ENCODE measurements at places on chromosomes 12 and 14.

GRCh38 chr12:104273503-104273902, 30.0 kb upstream of the EID3 start:
- no peak for DNase-seq

DNA sequence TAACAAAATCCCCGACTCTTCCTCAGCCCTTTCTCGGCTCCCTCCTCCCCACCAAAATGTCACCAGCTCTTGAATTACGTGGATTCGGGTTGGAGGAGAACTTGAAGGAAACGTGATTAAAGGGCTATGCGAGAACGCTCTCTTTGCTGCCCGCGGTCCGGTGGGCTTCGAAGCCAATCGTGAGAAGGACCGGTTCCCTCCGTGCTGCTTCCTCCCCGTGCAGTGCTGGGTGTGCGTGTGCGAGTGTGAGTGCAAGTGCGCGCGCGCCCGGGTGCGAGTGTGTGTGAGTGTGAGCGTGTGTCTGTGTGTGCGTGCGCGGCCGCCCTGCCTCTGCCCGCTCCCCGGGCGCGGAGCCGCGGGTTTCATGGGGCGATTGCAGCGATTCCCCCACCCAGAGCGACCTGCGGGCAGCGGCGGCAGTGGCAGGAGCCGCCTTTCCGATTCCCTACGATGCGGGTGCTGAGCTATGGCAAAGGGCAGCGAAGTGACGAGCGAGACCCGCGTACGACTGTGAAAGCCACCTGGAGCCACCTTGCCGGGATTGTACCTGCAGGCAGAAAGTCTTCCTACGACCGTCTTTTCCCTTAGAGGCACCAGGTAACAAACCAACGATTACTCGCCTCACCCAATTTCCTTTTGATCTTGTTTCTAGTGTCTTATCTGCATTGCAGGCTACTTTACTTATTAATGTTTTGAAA, 1.4 kb downstream of the LRFN5 start:
- peak; percentile 78 for DNase-seq

DNA sequence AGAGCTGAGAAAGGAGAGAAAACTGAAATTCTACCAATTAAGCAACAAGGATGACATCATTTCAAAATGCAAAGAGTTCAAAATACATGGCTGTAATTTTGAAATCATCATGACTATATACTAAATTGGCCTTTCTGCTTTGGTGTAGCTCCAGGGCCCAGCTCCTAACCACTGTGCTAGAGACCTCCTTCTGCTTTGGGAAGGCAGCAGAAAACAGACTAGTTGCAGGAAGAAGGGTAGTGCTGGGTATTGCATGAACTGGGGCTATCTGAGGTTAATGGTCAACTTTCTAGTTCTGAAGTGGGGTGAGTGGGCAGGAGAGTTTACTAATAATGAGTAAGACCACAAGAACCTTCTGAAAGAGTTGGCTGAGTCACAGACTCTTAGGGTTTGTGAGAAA, 66.2 kb downstream of the PTGER2 start:
- no peak for DNase-seq

- peak; percentile 7 for DNase-seq
Observed at GRCh38 chr12:65695113-65695865, 129.0 kb upstream of the HMGA2 start.

DNA sequence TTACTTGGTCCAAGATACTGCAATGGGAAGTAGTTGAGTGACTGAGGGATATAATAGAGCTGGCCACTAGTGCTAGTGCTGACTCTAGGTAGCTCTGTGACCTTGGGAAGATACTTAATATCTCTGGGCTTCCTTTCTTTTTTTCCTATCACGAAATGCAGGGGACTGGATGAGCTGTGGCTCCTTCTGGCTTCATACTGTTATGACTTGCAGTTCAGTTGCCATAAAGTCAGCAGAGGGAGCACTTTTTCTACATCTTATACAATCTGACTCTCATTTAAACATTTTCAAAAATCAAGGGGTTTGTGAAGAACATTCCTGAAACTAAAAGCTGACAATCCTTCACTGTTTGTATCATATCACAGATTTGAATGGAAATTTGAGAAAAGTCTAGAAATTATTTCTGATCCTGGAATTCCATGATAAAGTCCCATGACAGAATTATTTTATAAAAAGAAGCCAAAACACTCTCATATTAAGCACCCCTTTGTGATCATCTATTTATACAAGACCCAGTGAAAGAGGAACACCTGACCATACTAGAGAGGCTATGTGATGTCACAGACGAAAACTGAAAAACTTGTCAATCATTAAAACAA, 5.3 kb downstream of the BHLHE41 start:
- DNase-seq: peak; percentile 62

- DNase-seq: no peak
Observed at GRCh38 chr12:124904306-124905098, 9.9 kb downstream of the UBC start.

DNA sequence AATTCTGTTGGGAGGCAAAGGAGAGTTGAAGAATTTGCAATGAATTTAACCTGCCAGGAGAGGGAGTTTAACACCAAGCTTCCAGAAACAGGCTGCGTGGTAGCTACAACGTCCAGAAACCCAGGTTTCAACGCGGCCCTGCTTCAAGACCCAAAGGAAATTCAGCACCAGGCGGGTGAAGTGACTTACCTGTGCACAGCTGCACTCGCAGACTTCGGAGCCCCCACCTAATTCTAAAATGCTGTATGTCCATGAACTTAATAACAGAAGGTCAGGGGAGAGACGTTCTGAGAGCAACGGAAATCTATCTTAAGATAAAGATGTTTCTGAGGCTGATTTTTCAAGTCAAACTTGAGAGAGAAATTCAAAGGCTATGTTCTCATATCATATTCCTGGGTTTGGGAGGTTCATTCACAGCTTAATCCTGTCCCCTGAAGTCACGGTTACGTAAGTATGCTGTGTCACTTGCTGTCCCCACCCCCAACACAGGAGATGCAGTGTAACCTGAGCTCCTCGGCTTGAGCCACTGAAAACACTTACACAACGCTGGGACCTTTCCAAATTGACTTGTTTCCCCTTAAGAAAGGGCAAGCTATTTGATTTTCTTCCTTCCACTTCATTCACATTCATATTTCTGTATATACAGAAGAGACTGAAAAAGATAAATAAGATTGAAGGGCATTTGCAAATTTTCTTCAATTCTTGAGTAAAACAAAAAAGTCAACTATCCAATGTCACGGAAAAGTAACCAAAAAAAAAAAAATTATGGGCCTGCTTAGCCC, 22.7 kb downstream of the CLIP1 start:
- peak; percentile 89 for DNase-seq

DNA sequence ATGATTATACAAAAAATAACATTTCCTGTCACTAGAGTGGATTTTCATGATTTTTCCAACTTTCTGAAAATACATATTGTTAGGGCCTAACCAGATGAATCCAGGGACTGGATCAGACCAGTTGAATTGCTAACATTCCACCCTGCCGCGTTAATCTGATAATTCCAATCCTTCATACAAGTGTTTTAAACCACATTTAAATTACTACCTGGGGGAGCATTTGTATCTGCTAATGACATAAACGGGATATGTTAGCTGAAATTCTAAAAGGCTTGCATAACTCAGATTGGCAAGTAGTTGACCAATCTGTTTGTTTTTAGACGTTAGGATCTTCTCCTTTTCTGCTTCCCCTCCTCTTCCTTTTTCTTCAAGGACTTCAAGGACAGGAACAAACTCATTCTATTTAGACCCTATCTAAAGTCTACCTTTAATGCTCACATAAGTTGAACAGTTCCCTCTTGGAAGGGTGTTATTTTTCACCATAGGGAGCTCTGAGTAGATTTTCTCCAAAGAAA, 239.0 kb downstream of the ADAMTS20 start:
- DNase-seq: no peak

DNA sequence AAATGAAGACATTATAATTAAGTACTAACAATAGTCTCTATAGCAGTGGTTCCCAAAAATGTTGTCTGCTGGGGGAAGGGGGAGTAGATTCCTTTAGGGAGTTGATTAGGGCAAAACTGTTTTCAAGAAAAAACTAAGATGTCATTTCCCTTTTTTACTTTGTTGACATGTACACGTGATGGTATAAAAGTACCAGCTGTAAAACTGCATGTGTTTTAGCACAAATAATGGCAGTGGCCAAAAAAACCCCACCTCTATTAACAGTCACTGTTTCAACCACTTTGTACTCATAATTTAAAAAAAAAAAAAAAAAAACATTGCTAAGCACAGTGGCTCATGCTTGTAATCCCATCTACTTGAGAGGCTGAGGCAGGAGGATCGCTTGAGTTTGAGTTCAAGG, 61.7 kb downstream of the PPP1R12A start:
- DNase-seq: no peak

GRCh38 chr12:104358353-104359003, 54.9 kb downstream of the EID3 start:
- peak; percentile 80 for DNase-seq

- no peak for DNase-seq
Observed at GRCh38 chr12:46557539-46558373, 185.2 kb upstream of the SLC38A2 start.

DNA sequence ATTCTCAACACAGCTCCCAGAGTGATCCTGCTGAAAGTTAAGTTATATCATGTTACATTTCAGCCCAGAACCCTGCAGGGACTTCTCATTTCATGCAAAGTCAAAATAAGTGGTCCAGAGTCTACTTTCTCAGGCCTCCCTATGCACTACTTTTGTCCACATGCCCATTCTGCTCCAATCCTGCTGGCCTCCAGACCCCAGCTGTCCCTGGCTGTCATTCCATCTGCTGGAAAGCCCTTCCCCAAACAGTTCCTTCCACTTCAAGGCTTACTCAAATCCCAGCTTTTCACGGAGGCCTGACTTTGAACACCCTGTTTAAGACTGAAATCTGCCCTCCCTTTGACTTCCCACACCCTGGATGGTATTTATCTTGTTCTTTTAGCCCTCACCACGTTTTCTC, 109.8 kb upstream of the DNM1L start:
- no peak for DNase-seq

DNA sequence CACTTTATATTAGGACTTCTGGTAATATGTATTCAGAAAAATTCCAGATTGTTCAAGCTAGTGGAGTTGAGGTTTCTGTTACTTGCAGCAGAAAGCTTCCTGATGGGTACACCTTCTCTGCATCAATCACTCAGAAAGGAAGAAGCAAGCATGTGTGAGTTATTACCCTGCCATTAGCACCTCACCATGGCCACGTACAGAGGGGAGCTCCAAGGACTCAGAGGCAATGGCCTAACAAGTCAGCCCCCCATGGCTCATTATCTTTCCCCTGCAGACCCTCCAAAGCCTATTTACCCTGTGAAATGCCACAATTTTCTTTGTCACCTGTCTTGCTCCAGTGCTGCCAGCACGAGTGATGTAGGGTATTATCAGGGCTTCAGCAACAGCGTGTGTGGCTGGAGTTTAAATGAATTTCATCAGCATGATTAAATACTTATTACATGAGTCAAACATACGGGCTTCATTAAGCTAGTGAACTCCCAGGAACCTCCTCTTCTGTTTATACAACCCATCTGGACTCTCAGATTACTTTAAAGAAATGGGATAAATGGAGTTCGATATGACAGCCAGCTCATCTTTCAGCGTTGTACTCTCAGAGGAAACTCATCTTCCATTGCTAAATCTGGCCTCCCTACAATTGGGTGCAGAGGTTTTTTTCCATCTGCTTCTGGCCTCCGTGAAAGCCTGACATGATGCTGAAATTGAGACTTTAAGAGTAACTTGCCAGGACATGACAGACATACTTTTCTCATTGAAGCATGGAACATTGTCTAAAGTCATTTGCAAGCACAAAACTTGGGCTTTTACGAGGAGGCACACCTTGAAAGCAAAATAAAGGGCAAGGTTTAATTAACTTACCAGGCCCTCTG, 135.9 kb downstream of the TMEM30B start:
- no peak for DNase-seq

DNA sequence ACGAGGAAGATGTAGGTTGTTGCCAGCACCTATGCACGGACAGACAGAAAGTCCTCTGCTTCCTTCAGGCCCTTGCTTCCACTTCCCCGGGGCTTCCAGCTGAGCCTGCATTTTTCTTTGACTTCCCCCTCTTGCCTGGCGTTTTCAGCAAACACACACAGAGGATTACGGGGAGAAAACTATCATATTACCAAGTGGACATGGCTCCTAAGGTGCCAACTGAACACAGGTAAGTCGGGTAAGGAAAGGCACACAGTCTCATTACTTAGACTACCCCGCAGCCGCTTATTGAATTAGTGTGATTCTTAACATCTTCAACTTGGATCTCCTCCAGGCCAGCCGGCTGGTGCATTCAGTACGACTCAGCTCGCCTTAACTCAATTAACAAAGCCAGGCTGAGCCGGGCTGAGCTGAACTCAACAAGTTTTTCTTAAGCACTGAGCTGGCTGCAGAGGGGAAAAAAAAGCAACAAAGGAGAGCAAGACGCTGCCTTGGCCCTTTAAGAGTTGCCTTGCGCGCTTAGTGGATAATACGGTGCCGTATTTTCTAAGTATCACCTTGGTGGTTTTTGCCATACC, 19.2 kb upstream of the MAP1LC3B2 start:
- peak; percentile 73 for DNase-seq

DNA sequence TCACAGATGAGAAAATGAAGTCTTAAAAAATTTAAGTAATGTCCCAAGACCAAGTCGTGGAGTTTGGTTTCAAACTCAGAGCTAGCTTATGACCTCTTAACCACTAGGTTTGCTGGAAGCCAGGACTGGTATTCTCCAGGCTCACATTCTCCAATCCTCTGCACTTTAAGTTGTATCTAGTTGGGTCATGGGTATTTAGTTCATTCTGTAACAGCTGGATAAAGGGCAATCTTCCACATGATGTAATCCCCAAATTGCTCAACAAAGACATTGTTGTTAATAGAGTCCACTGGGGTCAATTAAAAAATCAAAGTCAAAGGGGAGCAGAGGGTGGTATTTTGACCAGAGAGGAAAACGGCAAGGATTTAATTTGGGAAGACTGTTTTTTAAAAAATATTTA, 17.8 kb upstream of the GAS2L3 start:
- no peak for DNase-seq

GRCh38 chr14:31071151-31071550, 45.0 kb upstream of the STRN3 start:
- no peak for DNase-seq

- no peak for DNase-seq
Observed at GRCh38 chr12:106908561-106908960, 47.1 kb upstream of the TMEM263 start.

- DNase-seq: no peak
Observed at GRCh38 chr12:99282624-99283023, 364.9 kb upstream of the GARIN6 start.

DNA sequence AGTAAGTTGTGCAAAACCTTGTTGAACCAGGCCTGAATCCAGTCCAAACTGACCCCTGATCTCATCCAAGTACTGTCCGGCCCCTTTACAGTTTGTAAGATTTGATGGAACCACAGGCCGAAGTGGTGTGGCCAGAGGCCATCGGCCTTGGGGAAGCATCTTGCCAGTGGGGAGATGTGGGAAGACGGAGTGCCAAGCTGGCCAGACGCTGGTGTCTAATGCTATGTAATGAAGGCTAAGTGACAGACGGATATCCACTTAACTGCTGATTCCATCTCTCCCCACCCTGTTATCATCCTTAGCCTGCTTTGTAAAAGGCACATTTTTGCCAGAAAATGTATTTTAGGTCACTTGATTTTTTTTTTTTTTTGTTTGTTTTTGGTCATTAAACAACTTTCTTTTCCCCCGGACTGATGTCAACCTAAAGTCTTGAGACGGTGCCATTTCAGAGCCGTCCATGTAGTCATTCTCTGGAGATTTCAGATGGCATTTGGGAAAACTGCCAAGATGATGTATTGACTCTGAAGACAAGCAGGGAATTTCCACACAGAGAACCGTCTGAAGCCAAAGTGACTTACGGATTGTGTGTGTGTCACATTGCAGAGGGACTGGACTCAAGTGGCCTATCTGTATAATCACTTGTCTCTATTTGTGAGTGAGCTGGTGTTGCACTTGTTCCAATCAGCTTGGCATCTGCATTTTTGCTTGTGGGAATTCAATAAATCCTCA, 86.5 kb upstream of the MANSC4 start:
- no peak for DNase-seq

- no peak for DNase-seq
Observed at GRCh38 chr14:64235652-64236640, 58.2 kb downstream of the ESR2 start.
